ENCODE measurements at places on chromosomes 2 and 18. TPM values are rescaled to one million over a fixed set of nuclear protein-coding genes. Genes with fewer than 3 reads are reported as not detected.

Gene C1QL2
- total RNA-seq: not detected

Gene CHRND
- total RNA-seq: not detected

Gene SLC23A3
- 0.42 TPM for total RNA-seq

Gene ZAP70
- 1.2 TPM for total RNA-seq

Gene MYO5B
- total RNA-seq: 2.0 TPM

Gene UNC80
- 0.11 TPM for total RNA-seq

GRCh38 chr2:205462681-205463345, 219.5 kb upstream of the NRP2 start:
- no peak for DNase-seq

DNA sequence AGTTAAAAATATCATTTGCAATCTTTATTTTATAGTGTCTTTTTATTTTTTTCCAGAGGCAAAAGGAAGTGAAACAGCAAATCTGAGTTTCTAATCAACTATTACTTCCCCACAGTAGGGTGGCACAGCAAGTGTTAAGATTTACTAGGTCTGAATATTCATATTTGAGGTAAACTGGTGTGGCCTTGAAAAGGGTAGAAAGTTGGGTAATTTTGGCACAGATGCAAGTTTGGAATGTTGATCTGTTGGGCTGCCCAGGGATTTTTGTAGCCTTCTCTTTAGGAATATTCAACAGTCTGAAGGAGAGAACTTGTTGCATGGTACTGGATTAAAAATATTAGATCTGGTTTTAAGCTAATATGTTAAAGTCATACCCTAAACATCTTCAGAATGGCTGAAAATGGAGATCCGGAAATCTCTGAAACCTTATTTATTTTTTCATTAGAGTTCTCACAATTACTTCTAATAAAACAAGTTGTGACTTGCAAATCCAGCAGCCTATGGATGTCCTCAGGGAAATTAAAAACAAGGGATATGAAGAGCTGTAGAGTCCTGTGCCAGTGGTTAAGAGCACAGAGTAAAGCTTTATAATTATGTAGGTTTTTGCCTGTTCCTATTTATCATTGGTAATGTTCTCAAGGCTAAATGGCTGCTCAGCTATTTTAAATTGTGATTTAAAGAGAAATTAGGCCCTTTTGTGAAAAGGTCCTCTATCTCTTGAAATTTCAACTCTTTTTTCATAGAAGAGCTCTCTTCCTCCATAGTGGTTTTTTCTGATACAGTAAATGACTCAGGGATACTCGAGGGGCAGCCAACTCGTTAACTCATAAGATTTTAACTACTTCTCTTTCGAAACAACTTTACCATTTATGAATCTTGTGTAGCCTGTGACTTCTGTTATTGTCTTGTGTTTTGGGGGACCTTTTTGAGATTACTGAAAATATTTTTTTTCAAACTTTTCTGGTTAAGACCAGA, 11.0 kb downstream of the TANK start:
- no peak for DNase-seq

- peak; percentile 66 for DNase-seq
Measured at GRCh38 chr2:239854596-239854995, 170.5 kb downstream of the NDUFA10 start.

DNA sequence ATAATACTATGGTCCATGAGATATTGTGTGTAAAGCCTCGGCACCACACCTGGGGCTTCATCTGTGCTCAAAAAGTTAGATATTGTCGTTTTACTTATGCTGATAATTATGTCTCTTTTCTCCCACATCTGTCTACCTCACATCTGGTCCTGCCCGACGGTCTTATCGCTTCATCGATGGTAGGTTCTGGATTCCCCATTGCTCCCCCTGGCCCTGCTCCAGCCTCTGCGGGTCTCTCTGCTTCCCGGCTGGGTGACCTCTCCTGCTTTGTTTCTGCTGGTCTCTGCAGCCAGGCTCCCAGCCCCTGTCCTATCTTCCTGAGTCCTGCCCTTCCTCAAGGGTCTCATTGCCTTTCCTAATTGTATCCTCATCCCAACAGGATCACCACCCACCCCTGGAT, 294.2 kb downstream of the NDUFA10 start:
- no peak for DNase-seq

DNA sequence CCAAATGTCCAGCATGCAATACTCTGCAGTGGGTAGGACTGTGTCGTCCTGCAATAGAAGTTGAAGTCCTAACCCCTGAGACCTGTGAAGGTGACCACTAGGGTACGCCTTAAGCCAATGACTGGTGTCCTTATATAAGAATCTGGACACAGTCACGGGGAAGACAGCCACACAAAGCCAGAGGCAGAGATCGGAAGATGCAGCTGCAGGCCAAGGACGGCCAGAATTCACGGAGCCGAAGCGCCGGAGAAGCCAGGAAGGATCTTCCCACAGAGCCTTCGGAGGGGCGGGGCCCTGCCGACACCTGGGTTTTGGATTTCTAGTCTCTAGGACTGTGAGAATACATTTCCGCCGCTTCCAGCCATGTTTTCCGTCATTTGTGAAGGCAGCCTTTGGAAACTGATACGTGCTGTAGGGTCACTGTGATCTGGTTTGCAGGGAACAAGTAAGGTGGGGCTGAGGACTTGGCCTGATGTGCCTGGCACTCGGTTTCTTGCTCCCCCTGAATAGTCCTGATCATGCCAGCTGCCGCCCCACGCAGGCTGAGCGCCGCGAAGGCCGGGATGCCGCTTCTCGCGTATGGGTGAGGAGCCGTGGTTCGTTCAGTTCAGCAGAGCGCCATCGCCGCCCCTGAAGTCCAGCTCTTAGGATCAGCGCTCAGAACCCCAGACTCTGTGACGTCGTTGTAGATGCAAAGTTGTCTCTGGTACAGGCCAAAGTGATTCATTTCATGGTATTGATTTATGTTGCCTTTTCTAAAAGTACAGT, 38.7 kb downstream of the PTGR3 start:
- peak; percentile 87 for DNase-seq

DNA sequence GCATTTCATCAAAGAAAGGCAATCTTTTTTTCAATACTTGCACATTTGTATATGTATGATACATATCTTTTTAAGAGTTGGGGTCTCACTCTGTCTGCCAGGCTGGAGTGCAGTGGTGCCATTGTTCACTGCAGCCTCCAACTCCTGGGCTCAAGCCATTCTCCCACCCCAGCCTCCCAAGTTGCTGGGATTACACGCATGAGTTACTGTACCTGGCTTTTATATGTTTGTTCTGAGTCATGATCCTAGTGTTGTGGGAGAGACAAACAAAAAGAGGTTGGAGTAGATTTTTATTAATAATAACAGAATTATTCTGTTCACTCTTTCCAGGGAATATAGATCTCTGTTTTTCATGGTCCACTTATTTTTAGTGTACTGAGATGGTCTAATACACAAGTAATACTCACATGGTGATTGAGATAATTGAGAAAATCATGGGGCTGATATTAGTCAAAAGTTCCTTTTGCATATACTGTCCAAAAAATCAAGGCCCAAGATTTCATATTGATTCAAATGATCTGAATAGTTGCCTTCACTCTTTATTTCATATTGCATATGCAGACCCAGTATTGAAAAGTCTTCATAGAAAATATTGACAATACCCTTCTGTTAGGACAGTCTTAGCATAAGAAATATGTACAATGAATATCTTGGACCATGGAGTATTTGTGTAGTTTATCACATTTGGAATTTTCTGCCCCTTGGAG, 138.3 kb downstream of the FMNL2 start:
- no peak for DNase-seq

- DNase-seq: no peak
Measured at GRCh38 chr2:143833015-143833660, 686.8 kb downstream of the ZEB2 start.

DNA sequence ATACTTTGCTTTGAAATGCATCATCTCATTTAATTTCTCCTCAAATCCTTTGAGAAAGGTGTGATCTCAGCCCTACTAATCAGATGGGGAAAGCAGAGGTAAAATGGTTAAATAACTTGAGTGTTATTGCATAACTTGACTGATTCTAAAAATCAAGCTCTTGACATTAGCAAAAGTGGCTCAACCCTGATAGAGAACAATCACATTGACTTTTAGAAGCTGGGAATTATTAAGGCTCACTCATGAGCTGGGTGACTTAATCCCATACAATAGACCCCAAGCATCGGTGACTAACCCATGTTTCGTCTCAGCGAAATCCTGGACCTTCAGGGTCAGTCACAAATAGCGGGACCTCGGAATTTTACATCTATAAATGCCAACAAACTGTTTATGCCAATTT, 378.9 kb downstream of the NBAS start:
- no peak for DNase-seq

DNA sequence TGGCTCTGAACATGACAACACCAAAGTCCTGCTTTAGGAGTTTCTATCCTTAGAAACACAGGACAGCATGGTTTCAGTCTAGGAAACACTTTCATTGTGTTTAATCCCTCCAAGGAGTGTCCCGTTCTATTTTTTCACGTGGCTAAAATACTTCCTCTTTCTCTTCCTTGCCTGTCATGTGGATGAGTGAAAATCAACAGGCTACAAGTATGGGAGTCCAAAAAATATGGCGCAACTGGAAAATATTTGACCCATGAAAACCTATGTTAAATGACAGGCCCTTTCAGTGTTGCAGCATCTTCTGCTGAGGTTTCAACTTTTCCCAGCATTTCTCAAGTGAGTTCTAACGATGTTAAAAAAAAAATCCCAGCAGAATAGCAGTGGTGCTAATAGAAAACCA, 146.3 kb downstream of the LAMA3 start:
- DNase-seq: peak; percentile 80

GRCh38 chr18:76972846-76973519, 150.6 kb downstream of the ZNF236 start:
- no peak for DNase-seq

- no peak for DNase-seq
Measured at GRCh38 chr2:85540133-85540648, 1.2 kb downstream of the MAT2A start.

Measured in esophagus muscularis mucosa (tissue), 4 donors.